ENCODE measurements at places on chromosomes 1 and 21.

GRCh38 chr1:213244664-213245091 lies 193.6 kb downstream of the RPS6KC1 start:
- no peak for DNase-seq

- no peak for DNase-seq
These were observed 9.9 kb upstream of the ANKRD13C start for GRCh38 chr1:70364439-70364838.

DNA sequence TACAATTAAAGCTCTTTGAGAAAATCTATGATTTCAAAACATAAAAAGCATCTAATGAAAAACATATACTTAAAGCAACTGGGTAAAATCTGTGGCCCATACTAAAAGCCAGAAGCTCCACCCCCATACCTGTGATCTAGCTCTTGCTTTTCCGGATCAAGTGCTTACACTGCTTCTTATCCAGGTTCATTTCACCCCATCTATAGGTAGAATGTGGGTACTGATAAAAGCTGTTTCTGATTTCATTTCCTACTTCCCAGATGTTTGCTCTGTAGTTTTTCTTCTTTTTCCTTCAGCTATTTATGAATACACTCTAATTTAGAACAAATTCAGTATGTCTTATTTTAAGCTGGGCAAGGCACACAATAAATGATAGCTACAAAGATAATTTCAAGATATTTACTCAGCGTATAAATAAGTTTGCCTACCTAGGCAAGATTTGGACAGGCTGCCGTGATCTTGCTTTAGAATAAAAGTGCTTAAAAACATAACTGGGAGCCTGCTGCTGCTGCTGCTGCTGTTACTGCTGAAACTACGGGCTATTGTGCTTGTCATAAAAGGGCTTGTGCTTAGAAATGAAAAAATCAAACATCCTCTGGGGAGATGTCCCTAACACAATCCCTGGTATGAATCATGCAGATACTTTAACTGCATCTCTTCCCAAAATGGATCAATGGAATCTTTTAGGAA lies 2.1 kb downstream of the SIPA1L2 start:
- no peak for DNase-seq

GRCh38 chr21:42655796-42656770 lies 2.7 kb downstream of the PDE9A start:
- no peak for DNase-seq
